Naive thymus-derived CD8-positive, alpha-beta T cell (primary cell): ENCODE measurements at places on chromosomes 12 and 14. TPM values are rescaled to one million over a fixed set of nuclear protein-coding genes. Genes with fewer than 3 reads are reported as not detected.

GRCh38 chr14:59091976-59092375 lies 96.5 kb upstream of the DAAM1 start:
- H3K36me3 ChIP-seq = no peaks in the 10 kb centered on the region
- no peaks in the 10 kb centered on the region for H3K4me1 ChIP-seq
- no peak overlapping the region for H3K27ac ChIP-seq
- no peak overlapping the region for H3K4me3 ChIP-seq

- no peak overlapping the region for H3K27ac ChIP-seq
- no peak for DNase-seq
- H3K27me3 ChIP-seq = no peaks in the 10 kb centered on the region
- no peak overlapping the region for H3K4me3 ChIP-seq
- peaks cover 35% of the 10 kb centered on the region for H3K36me3 ChIP-seq
Observed at GRCh38 chr14:74161526-74162158, 76.9 kb downstream of the LIN52 start.

C12orf54 gene
- total RNA-seq = not detected

DNA sequence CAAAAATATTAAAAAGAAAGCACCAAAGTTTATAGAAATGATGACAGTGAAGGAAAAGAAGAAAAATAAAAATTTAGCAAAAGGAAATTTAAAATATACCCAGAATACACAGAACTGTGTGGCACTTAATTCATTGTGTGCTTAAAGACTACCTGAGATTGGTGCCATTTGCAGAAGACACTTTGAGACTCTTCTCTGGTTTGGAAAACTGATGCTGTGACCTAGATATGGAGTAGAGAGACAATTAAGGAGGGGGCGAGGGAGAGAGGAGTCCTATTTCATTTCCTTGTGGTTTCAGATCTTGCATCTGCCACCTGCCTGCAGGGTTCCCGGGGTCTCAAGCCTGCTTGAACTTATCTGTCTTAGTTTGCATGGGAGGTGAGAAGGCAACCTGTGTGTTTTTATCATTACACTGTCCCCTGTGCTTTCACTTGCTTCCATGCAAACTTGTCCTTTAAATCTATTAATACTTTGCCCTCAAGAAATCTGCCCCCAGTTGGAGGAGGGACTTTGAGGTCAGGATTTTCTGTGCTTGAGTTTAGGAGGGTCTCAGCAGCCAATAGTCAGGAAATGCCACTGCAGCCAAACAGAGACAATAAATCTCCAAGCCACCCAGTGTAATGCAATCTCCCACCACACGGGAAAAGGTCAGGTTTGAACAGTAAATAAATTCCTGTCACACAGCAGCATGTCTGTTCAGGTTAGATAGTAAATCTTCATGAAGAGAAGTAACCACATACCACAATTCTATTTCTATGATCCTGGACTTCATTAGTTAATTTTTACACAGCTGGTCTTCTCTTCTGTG lies 119.4 kb downstream of the CAND1 start:
- no peak overlapping the region for H3K4me3 ChIP-seq
- peaks cover 2% of the 10 kb centered on the region for H3K4me1 ChIP-seq
- H3K36me3 ChIP-seq = no peaks in the 10 kb centered on the region
- no peak for DNase-seq
- no peaks in the 10 kb centered on the region for H3K27me3 ChIP-seq

DNA sequence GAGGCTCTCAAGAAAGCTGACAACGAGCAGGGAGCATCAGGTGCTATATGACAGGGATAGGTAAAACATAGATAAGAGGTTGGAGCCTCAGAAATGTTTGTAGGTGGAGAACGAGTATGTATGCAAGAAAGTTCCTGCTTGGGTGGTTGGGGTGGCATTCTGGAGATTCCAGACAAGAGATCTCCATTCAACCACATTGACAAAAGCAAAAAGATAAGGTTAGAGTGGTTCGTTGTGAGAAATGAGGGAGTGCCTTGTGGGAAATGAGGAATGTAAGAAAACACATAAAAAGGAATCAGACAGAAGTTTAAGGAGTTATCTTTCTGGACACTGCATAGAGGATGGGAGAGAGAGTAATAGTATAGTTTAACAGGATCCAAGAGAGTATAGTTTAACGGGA lies 290.3 kb downstream of the DPF3 start:
- H3K36me3 ChIP-seq = no peaks in the 10 kb centered on the region
- no peak overlapping the region for H3K4me3 ChIP-seq
- DNase-seq = no peak
- peaks cover 19% of the 10 kb centered on the region for H3K27me3 ChIP-seq
- no peak overlapping the region for H3K27ac ChIP-seq

DNA sequence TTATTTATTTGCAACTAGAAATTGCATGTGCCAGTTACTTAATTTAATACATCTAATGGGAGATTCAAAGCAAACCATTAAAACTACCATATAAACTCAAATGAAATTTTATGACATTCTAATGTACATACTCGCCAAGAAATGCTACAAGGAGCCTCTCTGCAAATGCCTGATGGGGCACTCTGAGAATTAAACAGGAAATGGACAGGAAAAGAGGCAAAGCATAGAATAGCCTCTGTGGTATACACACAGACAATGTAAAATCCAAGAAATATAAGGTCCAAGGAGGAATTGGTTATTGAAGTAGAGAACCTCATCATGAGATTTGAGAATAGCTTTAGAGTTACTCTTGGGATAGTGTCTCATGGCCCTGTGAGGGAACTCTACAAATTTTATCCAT lies 41.2 kb downstream of the RAB21 start:
- H3K27me3 ChIP-seq = no peaks in the 10 kb centered on the region
- no peak for DNase-seq
- no peaks in the 10 kb centered on the region for H3K36me3 ChIP-seq
- no peak overlapping the region for H3K27ac ChIP-seq
- H3K4me1 ChIP-seq = no peaks in the 10 kb centered on the region
- no peak overlapping the region for H3K4me3 ChIP-seq
